ENCODE measurements at places on chromosomes 5 and 9. TPM values are rescaled to one million over a fixed set of nuclear protein-coding genes. Genes with fewer than 3 reads are reported as not detected.

- no peak for DNase-seq
Measured at GRCh38 chr9:135644631-135645218, 5.4 kb upstream of the GLT6D1 start.

DNA sequence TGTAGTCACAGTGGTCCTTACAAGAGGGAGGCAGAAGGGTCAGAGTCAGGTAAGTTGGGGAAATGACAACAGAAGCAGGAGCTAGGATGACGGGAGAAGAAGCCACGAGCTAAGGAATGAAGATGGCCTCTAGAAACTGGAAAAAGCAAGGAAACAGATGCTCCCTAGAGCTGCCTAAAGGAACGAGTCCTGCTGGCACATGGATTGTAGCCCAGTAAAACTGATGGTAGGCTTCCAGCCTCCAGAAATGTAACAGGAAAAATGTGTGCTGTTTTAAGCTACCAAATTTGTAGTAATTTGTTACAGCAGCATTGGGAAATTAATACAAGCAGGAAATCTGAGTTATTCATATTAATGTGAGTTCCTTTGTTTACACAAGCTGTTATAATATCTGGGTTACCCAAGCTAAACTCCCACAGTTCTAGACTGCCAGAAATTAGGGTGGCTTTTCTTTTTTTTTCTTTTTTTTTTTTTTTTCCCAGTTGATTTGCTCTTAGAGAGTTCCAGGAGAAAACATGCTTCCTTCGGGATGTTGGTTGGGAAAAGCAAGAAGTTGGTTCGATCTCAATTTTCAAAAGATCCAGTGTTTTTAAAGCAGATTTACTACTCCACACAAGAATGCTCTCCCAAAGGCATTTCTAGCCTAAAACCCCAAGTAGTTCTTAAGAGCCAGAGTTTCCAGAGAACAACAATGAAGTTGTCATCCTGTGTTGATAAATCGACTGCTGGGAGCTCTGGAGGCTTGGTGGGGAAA is 400.0 kb upstream of the SLC24A2 start:
- no peak for DNase-seq

- peak; percentile 19 for DNase-seq
Measured at GRCh38 chr5:45171563-45171962, 362.8 kb downstream of the MRPS30 start.

The PCDHGA3 gene
- 0.32 TPM for total RNA-seq
